ENCODE measurements at places on chromosomes 2 and 18.

DNA sequence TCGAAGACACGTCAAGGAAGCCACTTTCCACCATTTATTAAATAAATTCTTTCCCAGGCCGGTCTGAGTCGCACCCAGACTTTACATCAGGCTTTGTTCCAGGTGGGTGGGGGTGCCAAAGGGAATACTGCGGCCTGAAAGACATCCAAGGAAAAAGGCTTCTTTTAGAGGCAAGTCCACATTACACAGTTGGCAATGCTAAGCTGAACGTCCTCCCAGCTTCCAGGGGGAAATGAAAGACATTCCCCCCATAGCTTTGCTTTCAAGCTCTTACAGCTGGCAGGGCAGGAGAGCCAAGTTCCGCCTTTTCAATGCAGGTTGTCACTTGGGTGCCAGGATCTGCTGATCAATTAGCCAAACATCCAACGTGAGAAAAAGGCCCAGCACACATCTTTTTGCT lies 36.5 kb upstream of the PTPN4 start:
- DNase-seq, result peak; percentile 54

- no peak for DNase-seq
Observed at GRCh38 chr2:197327073-197327471, 16.5 kb upstream of the ANKRD44 start.

DNA sequence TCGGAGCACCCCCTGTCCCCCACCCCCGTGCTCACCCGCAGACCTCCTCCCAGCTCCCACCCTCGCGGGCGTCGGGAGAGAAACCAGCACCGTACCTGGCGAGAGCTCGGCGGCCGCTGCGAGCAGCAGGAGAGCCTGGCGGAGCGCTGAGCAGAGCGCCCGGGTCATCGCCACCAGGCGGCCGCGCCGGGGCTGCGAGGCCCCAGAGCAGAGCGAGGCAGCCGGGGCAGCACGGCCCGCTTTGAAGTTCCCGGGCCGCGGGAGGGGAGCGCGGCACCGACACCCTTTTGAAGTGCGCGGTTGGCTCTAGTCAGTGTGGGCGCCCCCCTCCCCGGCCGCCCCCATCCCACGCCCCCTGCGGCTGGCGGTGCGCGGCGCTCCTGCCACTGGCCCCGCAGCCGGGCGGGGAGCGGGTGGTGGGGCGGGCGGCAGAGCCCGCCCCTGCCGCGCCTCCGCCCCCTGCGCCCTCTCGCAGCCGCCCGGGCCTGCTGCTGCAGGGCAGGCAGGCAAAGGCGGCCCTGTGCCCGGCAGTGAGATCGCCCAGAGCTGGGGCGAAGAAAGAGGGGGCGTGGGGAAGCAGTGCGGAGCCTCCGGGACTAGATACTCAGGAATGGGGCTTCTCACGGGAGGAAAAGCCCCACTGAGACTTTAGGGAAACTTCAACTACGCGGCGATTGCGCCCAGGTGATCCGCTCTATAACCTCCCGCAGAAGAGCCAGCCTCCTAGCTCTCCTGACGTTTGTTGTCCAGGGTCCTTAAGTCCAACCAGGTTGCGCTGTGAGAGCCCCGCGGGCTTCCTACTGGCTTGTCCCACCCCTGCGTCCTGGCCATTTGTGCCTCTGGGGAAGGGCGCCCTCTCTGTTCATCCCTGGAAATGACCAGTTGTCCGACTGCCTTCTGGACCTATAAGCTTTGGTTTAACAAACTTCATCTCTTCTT lies at the start of gene ACVR1C:
Gene ACVR1C, minus strand, starts transcription at position 388 of the 939 bp plus-strand sequence. Its CDS starts 220 bp downstream, at position 168.
- DNase-seq, result peak; percentile 81

GRCh38 chr2:127106457-127106990 lies 430 bp downstream of the BIN1 start:
- DNase-seq, result no peak

GRCh38 chr18:49640741-49641140 lies 78.9 kb downstream of the LIPG start:
- no peak for DNase-seq

GRCh38 chr2:32838949-32839348 lies 107.8 kb upstream of the LTBP1 start:
- no peak for DNase-seq

DNA sequence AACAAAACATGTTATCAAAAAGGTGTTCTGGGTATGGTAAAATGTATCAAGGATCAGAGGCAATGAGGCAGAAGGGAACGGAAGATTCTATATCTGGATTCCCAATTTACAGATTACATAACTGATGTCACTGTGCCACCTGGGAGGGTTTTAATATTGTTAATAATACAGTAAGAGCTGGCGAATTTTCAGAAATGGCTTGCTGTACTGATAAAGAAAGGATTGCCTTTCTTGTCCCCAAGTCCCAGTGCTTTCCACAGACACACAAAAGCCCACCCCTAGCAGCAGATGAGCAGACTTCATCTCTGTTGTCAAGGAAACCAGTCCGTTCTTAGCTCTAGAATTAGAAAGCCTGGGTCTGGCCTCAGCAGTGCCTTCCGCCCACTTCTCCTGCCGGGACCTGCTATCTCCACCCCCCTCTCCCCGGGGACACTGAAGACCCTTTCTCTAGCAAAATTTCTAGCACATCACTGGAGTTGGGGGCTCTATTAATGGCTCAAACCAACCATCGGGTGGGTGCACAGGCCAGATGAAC lies 34.3 kb downstream of the ADD2 start:
- no peak for DNase-seq

GRCh38 chr2:229273006-229273722 lies 2.1 kb upstream of the PID1 start:
- DNase-seq, result no peak

- no peak for DNase-seq
Observed at GRCh38 chr2:173254659-173255058, 100.0 kb upstream of the CDCA7 start.

DNA sequence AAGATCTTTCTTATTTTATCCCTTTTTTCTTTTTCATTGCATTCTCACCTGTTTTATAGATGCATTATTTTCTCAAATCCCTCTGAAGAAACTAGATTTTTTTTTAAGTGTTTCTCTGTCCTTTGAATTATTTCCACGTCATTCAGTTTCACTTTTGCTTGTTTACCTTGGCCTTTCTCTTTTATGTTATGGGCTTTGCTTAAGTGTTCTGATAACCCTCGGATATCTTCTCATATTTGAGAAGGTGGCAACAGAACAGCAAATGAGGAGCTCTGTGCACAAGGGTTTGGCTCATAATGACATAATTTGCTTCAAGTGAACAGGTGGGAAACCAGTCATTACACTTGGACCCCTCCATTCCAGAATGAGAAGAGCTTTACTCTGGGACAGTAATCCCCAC lies 111.9 kb downstream of the C1D start:
- no peak for DNase-seq

- no peak for DNase-seq
Observed at GRCh38 chr2:68726608-68727367, 7.8 kb upstream of the ARHGAP25 start.

DNA sequence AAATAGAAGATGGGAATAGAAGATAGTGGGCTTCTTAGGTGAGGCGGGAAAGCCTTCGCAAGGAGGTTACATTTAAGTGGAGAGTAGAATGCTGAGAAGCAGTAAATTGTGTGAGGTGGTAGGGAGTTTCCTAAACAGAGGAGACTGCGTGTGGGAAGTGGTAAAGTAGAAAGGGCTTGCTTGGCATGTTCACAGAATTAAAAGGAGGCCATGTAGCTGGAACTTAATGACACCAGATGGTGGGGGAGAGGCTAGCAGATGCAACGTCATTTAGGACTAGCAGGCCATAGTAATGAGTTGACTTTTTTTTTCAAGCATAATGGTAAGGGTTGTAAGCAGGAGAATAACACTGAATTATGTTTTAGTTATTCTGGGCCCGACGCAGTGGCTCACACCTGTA lies 13.0 kb upstream of the RTN4 start:
- no peak for DNase-seq

- DNase-seq, result no peak
Observed at GRCh38 chr2:179765666-179766065, 95.7 kb downstream of the ZNF385B start.

DNA sequence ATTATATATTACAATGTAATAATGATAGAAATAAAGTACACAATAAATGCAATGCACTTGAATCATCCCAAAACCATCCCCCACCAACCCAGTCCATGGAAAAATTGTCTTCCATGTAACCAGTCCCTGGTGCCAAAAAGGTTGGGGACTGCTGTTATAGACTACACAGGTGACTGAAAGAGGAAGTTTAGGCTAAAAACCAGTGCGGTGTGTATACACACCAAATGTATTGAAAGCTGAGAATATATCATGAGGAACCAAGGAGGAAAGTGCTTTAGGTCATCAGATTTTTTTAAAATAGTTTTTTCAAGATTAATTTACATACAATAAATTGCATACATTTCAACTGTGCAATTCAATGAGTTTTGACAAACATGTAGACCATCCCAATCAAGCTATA lies 20.5 kb upstream of the C1D start:
- no peak for DNase-seq

- DNase-seq, result peak; percentile 35
Observed at GRCh38 chr2:222912117-222912516, 51.3 kb downstream of the ACSL3 start.

- no peak for DNase-seq
Observed at GRCh38 chr2:199946196-199946595, 9.1 kb downstream of the TYW5 start.

GRCh38 chr2:165164201-165164600 lies 39.6 kb downstream of the SCN3A start:
- no peak for DNase-seq

DNA sequence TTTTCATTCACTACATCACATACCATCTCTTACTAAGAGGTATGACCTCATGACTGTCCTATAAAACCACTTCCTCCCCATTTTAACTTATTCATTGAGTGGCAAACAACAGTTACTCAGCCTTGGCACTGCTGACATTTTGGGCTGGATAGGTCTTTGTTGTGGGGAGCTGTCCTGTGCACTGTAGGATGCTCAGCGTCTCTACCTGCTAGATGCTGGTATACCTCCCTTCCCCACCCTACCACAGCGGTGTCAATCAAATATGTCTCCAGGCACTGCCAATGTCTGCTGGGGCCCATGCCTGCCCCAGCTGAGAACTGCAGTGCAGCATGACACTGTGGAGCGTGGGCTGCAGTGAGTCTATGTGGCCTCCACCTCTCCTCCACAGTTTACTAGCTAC lies 76.3 kb upstream of the MGAT4A start:
- DNase-seq, result no peak

GRCh38 chr2:235908826-235909225 lies 259.4 kb downstream of the GBX2 start:
- DNase-seq, result no peak

GRCh38 chr18:32373995-32374394 lies 96.7 kb downstream of the GAREM1 start:
- no peak for DNase-seq

DNA sequence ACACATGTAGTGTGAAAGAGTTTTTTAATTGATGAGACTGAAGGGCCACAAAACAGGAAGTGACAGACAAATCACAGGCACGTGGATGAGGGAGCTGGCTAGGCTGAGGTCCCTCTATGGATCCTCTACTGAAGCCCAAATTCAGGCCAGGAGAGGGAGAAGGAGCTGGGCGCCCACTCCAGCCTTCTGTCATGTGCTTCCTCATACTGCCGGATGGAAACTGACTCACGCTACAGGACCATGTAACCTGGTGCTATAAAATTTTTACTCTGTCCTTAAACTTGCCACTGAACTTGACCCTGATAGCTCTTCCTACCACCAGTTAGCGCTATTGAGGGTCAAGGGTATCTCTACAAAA lies 31.3 kb downstream of the PSTPIP2 start:
- no peak for DNase-seq

DNA sequence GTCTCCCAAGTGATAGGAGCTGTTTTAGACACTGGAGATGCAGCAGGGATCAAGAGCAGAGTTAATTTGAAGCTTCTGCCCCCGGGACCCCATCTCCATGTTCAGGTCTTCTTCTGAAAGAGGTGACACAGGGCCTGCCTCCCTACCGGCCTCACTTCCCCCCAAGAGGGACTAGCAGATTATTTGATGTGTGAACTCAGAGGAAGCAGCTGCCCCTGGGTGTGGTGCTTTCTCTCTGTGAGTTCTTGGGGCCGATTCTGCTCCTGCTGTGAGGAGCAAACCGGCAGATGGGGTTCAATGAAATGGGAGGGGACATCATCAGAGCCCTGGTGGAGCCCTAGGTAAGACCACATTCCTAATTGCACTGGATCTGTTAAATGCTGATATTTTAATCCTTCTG lies 193.4 kb downstream of the FBXO15 start:
- DNase-seq, result no peak

- DNase-seq, result no peak
Observed at GRCh38 chr2:237268004-237268708, 145.8 kb downstream of the COL6A3 start.

DNA sequence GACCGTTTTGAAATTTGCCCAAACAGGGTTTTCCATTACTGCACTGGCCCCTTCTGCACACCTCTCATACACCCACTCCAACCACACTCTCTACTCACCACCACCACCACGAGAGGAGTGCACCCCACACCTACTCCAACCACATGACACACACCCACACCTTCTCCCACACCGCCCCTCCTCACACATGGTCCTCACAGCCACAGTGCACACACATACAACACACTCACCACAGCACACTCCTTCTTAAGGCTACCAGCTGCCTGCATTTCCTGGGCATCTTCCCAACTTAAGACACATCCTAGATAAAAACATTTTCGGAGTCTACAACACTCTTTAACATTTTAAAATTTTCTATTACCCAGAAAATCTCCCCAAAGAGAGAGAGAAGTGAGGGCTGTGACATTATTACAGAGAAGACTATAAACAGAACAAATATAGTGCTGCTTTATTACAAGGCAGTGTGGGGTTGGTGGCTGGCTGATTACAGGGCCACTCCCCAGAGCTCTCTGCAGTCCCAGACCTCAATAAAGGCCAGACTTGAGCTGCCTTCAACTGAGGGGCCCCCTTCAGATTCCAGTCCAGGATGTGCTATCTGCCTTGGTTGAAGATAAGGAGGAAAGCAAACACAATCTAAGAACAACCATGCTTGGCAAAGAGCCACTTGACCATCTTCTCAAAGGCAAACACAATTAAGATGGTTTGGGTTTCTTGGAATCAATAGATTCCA lies 36.1 kb downstream of the NHEJ1 start:
- DNase-seq, result no peak

DNA sequence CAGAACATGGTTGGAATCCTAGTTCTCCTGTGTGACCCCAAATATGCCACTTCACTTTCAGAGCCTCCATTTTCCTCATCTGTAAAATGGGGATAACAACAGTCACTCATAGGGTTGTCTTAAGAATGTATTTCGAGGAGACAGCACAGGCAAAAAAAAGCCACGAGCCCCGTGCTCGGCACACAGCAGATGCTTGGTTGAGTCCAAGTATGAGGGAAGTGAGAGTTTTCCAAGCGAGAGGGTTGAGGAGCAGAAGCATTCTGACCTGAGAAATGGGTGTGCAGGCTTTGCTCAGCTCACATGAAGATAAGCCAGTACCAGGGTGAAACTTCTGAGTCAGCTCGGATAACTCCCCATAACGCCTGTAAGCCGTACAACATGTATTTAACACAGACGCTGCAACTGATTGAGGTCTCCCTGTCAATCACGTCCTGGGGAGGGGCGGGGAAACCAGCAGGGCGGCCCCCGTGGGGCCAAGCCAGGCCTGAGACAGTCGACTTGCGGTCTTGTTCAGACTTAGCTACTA lies 23.0 kb upstream of the ODC1 start:
- no peak for DNase-seq

Measured in globus pallidus (tissue), 1 donor.